ENCODE measurements at places on chromosomes 4 and X.

GRCh38 chr4:141081921-141082395 lies 51.3 kb downstream of the RNF150 start:
- DNase-seq: no peak

GRCh38 chr4:8260656-8261111 lies 8.9 kb upstream of the HTRA3 start:
- DNase-seq: no peak

DNA sequence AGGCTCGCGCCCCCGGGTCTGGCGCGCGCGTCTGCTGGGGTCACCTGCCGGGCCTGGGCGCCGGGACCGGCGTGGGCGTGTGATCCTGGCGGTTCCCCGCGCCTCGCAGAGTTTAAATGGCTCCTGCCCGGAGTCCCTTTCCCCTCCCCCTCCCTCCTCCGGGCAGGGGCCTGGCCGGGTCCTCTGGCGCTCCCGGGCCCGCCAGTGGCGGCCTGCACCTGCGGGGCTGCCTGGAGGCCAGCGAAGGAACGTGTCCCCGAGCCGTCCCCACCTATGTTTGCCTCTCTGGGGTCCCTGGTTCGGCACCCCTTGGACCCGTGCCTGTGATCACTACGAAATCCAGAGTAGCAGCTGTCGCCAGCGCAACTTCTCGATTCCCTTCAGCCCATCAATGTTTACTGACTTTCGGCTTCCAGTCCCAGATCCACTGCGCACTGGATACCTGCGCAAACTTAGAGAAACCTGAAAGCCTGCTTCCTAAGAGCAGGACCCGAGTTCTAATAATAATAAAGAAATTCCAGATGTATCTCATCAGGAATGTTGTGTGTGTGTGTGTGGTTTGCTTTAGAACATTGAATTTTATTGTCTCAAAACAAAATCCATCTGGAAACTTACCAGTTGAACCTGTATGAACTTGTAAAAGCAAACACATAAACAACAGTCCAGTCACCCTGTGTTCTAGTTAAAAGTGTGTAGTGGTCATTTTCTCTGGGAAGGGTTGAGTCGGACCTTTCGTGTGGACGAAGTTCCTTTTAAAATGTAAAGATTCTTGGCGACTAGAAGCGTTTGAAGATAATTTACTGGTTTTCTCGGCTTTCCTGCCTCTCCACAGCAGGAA lies 788 bp downstream of the SHROOM2 start:
- DNase-seq: no peak

GRCh38 chr4:126591583-126591982 lies 1041.2 kb upstream of the INTU start:
- DNase-seq: no peak

- DNase-seq: no peak
Observed at GRCh38 chr4:115356176-115356575, 242.8 kb upstream of the NDST4 start.

Data from CD4-positive, alpha-beta T cell treated with Interleukin-21 for 1 hour (primary cell).